ENCODE measurements at places on chromosomes 5 and 9.
A peak's percentile ranks its signal among the peaks of the same experiment; 100 is the strongest.

DNA sequence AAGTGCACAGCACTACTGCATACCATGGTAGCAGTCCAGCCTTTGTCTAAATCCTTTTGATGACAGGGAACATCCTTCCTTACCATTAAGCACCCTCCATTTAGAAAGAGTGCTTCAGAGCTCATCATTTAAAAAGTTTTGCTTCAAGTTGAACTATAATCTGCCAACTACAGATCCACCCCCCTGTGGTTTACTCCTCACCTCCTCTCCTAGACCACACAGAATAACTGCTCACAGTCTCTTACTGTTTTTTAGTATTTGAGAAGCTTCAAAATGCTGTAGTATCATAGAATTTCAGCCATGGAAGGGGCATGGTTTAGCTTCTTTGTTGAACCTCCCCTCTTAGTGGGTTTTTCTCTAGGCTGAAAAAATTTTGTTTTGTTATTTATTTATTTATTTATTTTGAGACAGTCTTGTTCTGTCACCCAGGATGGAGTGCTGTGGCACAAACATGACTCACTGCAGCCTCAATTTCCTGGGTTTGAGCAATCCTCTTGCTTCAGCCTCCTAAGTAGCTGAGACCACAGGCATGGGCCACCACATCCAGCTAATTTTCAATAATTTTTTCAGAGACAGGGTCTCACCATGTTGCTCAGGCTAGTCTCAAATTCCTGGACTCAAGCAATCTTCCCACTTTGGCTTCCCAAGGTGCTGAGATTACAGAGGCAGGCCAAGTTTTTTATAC lies 384.3 kb upstream of the RFX3 start:
- DNase-seq, result no peak

DNA sequence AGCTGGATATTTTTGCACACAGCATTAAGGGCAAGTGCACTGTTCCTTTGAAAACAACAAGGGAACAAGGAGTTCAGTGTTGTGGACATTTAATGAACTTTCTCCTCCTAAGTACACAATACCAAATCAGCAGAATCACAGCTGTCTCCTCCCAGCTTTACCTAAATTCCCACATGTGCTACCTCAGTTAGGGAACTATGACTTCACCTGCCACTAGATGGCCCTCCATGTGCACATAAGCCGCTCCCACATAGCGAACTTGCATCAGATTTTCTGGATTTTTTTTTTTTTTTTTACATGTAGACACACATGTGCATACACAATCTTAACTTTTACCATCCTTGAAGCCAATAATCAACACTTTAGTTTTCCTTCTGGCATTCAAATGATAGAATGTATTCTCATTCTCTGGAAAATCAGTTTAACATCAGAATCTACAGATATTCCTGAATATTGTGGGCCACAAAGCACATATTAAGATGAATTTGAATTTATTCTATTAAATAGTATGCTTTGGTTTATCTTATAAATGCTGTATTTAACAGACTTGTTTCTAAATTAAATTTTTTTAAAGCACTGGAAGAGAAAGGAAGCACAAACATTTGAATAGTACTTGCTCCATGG lies 123.6 kb downstream of the PALM2AKAP2 start:
- peak; percentile 66 for DNase-seq

GRCh38 chr9:131781069-131781468 lies 41.2 kb upstream of the RAPGEF1 start:
- DNase-seq, result no peak

DNA sequence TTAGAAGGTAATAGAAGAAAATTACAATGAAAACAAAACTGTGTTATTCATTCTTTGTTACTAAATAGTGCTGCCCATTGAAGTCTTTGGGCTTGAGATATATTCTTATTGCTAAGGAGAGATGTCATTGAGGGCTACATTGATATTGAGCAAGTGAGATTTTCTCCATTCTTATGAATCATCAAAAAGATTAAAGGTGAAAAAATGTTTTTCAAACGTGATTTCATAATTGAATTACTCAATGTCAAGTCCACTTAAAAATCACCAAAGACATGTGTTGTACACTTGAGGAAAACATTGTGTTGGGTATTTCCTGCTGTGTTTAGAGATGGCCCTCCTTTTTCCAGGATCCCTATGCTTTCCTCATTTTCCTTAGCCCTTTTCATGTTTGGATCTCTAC lies 448.1 kb downstream of the NFIB start:
- DNase-seq, result peak; percentile 48

- peak; percentile 49 for DNase-seq
Observed at GRCh38 chr5:67015541-67016191, 180.9 kb downstream of the CD180 start.

- DNase-seq, result no peak
Observed at GRCh38 chr5:107496466-107496865, 174.3 kb downstream of the EFNA5 start.

- no peak for DNase-seq
Observed at GRCh38 chr5:9543311-9543920, 2.5 kb downstream of the SEMA5A start.

DNA sequence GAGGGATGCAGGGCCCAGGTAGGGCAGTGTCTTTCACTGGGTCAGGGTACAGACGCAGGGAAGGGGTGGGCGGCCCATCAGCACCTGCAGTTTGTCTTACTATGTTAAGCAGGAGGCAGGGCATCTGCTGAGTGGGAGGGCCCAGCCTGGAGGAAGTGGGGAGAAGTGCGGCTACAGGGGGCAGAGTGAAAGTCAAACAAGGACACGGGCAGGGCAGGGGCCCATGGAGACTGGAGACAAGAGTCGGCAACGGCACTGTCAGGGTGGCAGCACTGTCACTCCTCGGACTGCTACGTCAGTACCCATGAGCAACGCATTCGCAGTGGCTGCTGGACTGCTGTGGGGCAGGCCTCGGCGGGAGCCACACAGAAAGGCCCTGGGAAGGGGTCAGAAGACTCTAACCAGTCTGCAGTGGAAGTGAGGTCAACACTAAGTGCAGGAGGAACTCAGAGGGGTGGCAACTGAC lies 19.7 kb downstream of the CAMSAP1 start:
- no peak for DNase-seq

GRCh38 chr5:10634050-10634449 lies 70.2 kb downstream of the ANKRD33B start:
- no peak for DNase-seq

DNA sequence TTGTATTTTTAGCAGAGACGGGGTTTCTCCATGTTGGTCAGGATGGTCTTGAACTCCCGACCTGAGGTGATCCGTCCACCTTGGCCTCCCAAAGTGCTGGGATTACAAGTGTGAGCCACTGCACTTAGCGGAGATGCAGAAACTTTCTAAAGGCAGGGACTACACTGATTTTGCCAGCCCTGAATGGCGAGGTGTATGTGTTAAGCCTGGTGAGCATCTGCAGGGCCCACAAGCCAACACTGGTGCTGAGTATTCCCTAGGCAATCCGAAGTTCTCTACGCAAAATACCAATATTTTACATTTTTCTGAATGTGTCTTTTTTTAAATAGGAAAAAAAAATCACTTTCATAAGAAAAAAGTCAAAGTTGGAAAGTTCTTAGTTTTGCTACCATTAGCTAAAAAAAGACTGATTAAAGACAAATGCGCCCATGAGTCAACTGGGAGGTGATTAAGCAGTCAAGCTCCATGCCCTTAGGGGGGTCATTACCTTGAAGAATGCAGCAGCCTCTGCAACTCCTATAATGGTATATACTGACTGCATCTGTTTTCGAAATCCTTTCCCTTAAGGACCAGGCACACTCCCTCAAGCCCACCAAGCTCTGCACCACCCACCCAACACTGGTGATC lies 502.8 kb downstream of the BNC2 start:
- DNase-seq, result peak; percentile 68

- DNase-seq, result no peak
Observed at GRCh38 chr5:36300191-36300926, 1.3 kb downstream of the RANBP3L start.

DNA sequence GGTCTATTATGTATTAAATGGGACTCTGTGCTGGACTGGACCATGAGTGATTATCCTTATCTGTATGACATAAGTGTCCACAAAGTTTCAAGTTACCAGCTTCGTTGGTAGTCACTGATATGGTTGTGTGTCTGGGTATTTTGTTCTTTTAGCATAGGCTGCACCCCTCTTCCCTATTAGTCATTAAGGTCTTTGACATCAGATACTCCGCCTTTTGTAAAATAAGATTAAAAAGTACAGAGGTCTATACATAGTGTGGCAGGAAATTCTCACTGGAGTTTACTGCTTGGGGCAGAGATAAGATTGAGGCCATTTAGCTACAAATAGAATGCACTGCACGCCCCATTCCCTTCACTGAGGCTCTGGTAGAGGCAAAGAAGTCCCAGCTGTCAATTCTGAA lies 99.4 kb downstream of the TMEM215 start:
- DNase-seq, result no peak

GRCh38 chr9:70119786-70120185 lies 76.1 kb downstream of the MAMDC2 start:
- no peak for DNase-seq

GRCh38 chr5:38772471-38772870 lies 73.3 kb upstream of the OSMR start:
- no peak for DNase-seq

- DNase-seq, result no peak
Observed at GRCh38 chr5:111427762-111428161, 84.6 kb downstream of the STARD4 start.

GRCh38 chr9:93809204-93809940 lies 145.8 kb downstream of the BARX1 start:
- DNase-seq, result no peak

- peak; percentile 66 for DNase-seq
Observed at GRCh38 chr5:152688561-152689249, 283.6 kb upstream of the NMUR2 start.

GRCh38 chr9:129867136-129868022 lies 32.1 kb downstream of the USP20 start:
- DNase-seq, result no peak

- no peak for DNase-seq
Observed at GRCh38 chr9:14031810-14032209, 282.1 kb downstream of the NFIB start.

- no peak for DNase-seq
Observed at GRCh38 chr5:15669826-15670225, 169.8 kb downstream of the FBXL7 start.

DNA sequence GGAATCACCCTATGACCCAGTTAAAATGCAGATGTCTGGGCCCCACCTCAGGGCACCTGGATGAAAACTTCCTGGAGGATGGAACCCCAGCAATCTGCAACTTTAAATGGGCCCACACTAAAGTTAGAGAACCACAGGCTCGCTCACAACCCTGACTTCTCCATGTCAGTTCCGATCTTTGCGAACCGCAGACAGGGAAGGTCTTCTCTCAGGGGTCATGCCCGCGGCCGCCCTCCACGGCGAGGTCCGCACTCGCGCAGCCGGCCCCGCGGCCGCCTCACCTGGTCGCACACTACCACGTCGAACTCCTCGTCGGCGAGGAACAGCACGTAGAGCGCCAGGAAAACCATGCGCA lies 499 bp downstream of the ALG2 start:
- no peak for DNase-seq

DNA sequence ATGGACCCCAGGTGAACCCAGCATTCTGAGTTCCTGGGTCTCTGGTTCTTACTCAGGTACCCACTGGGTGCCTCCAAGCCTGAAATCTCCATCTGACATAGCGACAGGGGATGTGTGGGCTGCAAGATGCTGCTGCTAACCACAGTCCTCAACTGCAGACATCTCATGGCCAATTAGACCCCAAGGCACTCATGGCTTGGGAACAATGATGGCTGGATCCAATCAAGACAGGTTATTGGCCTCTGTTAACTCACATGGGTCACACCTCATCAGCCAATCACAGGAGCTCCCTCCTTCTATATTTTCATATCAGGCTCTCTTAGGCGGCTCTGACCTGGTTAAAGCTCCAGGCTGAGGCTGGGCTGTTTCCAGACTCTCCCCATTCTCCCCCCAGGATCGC lies 57.0 kb downstream of the CXXC5 start:
- no peak for DNase-seq

GRCh38 chr5:165187815-165188214 lies 1682.4 kb downstream of the MAT2B start:
- DNase-seq, result no peak

DNA sequence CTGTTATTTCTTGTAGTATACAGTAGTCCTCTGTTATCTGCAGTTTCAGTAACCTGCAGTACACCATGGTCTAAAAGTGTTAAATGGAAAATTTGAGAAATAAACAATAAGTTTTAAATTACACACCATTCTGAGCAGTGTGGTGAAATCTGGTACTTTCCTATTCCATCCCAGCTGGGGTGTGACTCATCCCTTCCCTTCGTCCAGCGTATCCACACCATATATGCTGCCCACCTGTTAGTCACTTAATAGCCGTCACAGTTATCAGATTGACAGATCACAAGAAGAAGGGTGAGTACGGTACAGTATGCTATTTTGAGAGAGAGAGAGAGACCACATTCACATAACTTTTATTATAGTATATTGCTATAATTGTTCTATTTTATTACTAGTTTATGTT lies 28.9 kb downstream of the FAM151B start:
- DNase-seq, result peak; percentile 74

GRCh38 chr9:69835277-69836080 lies 14.9 kb downstream of the CFAP95 start:
- no peak for DNase-seq

DNA sequence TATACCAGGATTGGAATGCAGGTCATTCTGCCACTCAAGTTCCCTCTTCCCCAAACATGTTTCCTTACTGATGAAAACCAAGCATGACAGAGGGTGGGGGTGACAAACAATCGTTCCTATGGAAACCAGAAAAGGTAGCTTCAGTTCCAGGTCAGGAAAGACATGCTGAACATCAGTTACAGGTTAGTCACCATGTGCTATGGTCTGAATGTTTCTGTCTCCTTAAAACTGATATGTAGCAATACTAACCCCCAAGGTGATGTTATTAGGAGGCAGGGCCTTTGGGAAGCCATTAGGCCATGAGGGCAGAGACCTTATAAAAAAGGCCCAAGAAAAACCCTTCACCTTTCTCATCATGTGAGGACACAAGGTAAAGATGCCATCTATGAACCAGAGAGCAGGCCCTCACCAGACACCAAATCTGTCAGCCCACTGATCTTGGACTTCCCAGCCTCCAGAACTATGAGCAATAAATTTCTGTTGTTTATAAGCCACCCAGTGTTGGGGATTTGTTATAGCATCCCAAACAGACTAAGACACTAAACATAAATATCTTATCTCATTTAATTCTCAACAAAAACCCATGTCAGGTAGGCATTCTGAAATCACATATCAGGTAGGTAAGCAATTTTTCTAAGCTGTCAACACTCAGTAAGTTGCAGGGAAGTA lies 15.7 kb upstream of the SH3RF2 start:
- DNase-seq, result no peak

- no peak for DNase-seq
Observed at GRCh38 chr9:4082948-4083347, 216.9 kb downstream of the GLIS3 start.

- DNase-seq, result no peak
Observed at GRCh38 chr9:112555101-112555643, 68.5 kb downstream of the KIAA1958 start.

Data from HS-5 (cell line).